T1000 (cell line): ENCODE measurements at places on chromosomes 1 and 21.

- no peak for DNase-seq
Measured at GRCh38 chr1:81007024-81007423, 793.7 kb upstream of the ADGRL2 start.

DNA sequence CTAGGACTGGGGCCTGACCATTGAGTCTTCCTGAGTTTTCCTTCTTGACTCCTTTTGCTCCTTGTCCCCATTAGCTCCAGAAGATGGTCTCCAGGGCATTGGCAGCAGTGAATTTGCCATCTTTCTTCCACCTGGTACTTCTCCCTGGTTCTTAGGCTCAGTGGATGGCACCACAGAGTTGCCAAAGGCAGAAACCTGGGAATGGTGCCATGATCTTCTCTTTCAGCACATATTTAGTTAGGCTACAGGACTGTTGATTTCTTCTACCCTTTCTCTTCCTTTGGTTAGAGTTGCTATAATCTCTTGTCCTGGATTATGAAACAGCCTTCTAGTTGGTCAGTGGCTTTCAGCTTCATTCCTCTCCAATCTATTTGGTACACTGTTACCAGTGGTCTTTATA lies 6.2 kb downstream of the ZBTB40 start:
- DNase-seq: no peak

DNA sequence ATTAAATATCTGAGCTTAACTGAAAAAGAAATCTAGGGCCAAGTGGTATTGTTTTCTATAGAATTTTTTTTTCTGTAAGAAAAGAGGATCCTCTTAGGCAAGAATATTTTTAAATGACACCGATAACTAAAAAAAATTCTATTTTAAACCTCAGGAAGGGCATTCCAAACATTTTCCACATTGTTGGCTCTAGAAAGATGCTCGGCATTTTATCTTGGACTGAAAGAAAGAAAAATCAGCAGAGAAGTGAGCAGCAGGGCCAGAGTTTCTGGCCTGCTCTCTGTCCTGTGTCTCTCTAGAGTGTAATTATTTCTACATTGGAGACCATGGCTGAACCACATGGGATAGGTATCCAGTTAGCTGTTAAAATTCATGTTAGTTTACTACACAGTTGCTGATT lies 192.5 kb upstream of the GREM2 start:
- DNase-seq: no peak

- no peak for DNase-seq
Measured at GRCh38 chr1:13583966-13584791, 547 bp downstream of the PDPN start.

GRCh38 chr1:15023205-15023604 lies 130.3 kb upstream of the TMEM51 start:
- no peak for DNase-seq
